Epithelial cell of umbilical artery (primary cell): ENCODE measurements at places on chromosomes 2 and 18. TPM values are rescaled to one million over a fixed set of nuclear protein-coding genes. Genes with fewer than 3 reads are reported as not detected.

The HMSD gene
- total RNA-seq: 0.15 and 0.65 TPM in 2 replicates

The AFF3 gene
- not detected in 2 replicates for total RNA-seq

The PPIL3 gene
- total RNA-seq: 22.1 and 30.7 TPM in 2 replicates

The KCNJ3 gene
- not detected in 2 replicates for total RNA-seq

The COLEC11 gene
- total RNA-seq: not detected in 2 replicates

The DUSP2 gene
- total RNA-seq: 0.61 and 0.65 TPM in 2 replicates

The MYOM1 gene
- total RNA-seq: 0.32 and 0.91 TPM in 2 replicates

The PROM2 gene
- total RNA-seq: 0.30 and 0.65 TPM in 2 replicates

The ANKRD44 gene
- 2.6 and 3.6 TPM in 2 replicates for total RNA-seq

The SPOPL gene
- 14.6 and 15.9 TPM in 2 replicates for total RNA-seq

The PECR gene
- total RNA-seq: 2.6 and 4.6 TPM in 2 replicates

The FBLN7 gene
- 1.8 and 1.9 TPM in 2 replicates for total RNA-seq
